ENCODE measurements at places on chromosomes 13 and 19.

- no peak for DNase-seq
Measured at GRCh38 chr19:12015015-12015752, 20.3 kb downstream of the ZNF433 start.

DNA sequence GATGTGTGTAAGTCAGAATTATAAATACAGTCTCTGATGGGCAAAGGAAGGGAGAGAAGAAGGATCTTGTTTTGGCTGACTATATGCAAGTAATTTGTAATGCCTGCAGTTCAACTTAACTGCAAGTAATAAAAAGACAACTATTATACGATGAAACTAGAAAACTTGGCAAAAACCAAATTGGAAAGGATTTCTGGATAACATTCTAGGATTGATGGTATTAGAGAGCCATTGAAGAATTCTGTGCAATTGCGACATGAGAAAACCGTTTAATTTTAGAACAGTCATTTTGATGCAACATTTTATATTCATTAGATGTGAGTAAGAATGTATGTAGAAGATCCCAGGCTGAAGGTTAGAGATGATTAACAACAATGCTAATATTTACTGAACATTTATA lies 1334.1 kb downstream of the EFNB2 start:
- DNase-seq: no peak

- DNase-seq: no peak
Measured at GRCh38 chr19:58395220-58395978, at the start of gene RNF225. Gene RNF225, plus strand, starts transcription at chr19:58395656. Its CDS starts 434 bp downstream, at chr19:58396090.

- DNase-seq: no peak
Measured at GRCh38 chr13:99281811-99282263, 23.7 kb upstream of the GPR18 start.

DNA sequence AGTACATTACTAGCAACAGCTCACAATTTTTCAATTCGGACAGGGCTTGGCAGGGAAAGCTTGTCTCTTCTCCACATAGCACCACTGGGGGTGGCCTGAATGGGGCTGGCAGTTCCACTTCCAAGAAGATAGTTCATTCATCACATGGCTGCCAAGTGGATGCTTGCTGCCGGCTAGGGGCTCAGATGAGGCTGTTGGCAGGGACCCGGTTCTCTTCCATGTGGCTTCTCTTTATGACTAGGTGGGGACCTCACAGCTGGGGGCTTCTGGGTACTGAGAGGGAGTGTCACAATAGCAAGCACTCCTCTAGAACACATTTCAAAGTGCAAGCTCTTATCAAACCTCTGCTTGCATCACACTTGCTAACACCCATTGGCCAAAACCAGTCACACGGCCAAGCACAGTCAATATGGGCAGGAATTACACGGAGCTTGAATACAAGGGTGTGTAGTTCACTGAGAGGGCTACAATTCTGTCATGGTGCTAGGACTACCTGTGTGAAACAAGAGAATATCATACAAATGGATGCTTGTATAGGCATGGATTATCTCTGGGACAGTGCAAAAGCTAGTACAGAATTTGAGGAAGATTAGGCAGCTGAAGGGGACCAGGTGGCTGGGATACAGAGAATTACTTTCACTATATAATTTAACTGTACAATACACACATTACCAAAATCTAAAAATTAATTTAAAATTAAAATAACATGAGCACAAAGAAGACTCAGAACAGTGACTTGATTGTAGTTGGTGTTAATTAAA lies 32.3 kb downstream of the ATP7B start:
- DNase-seq: no peak

- no peak for DNase-seq
Measured at GRCh38 chr13:21709697-21710096, 38.8 kb downstream of the FGF9 start.

- no peak for DNase-seq
Measured at GRCh38 chr19:13881692-13882418, 4.9 kb downstream of the NANOS3 start.

DNA sequence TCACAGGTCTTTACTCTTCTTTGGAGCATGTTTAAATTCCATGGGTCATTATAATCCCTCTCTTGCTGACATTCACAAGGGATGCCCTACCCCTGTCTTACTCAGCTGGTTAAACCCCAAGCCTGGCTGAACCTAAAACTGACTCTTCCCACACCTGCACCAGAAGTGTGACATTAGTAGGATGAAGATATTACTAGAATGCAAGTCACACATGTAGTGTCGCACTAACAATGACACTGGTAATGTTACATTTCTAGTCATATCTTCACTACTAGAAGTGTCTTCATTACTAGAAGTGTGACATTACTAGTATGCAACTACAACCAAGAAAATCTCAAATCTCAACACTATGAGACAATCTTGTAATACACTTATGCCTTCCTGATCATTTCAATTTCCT lies 14.2 kb downstream of the ZAR1L start:
- no peak for DNase-seq

DNA sequence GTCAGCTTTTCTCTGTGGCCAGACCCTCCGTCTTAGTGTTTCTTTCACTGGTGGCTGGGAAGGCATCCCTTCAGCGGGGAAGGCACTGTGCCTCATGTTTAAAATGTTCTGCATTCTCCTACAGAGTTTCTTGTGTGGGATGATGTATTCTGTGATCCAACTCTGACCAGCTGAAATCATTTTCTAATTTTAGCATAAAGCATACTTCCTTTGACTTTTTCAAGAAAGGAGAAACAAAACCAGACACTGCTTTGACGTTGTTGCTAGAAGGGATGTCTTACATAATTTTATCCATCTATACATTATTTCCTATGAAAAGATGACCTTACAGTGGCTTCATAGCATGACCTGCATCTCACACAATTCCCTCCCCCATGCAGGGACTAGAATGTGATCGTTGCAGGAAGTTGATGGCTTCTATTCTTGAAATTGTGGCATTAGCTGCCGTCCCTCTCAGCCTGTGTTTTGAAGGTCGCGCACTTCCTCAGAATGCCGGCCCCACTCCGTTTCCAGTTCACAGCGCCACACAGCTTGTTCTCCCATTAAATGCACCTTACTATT lies 38.6 kb upstream of the TEX29 start:
- DNase-seq: peak; percentile 19

DNA sequence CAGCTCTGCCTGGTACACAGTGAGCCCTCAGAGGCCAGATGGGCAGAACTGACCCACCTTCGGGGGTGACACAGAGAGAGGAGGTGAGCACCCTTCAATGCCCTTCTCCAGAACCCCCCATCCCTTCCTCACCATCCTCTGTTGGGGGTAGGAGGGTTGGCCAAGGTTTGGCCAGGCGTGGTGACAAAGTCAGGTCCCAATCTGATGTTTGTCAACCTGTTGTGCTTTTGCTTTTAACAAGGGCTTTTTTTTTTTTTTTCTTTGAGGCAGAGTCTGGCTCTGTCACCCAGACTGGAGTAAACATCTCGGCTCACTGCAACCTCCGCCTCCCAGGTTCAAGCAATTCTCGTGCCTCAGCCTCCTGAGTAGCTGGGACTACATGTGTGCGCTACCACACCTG lies 7.3 kb downstream of the PTGIR start:
- no peak for DNase-seq

DNA sequence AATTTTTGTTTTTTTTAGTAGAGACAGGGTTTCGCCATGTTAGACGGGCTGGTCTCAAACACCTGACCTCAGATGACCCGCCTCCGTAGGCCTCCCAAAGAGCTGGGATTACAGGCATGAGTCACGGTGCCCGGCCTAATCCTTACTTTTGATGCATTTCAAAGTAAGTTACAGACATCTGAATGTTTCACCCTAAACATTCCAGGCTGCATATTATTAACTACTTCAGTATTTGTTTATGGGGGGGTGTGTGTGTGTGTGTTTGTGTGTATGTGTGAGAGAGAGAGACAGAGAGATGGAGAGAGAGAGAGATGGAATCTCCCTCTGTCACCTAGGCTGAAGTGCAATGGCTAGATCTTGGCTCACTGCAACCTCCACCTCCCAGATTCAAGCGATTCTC lies 13.1 kb downstream of the SULT2B1 start:
- DNase-seq: no peak

GRCh38 chr13:109384491-109385241 lies 401.7 kb downstream of the IRS2 start:
- DNase-seq: no peak

DNA sequence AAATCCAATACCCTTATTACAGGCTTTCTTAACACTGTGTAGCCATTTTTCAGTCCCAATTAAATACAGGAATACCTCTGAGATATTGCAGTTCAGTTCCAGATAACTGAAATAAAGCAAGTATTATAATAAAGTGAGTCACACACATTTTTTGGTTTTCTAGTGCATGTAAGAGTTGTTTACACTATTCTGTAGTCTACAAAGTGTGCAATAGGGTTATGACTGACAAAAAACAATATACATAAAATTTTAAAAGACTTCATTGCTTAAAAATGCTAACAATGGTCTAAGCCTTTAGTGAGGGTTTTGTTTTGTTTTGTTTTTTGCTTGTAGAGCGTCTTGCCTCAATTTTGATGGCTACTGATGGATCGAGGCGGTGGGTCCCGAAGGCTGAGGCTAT lies 434.4 kb upstream of the NBEA start:
- DNase-seq: no peak

DNA sequence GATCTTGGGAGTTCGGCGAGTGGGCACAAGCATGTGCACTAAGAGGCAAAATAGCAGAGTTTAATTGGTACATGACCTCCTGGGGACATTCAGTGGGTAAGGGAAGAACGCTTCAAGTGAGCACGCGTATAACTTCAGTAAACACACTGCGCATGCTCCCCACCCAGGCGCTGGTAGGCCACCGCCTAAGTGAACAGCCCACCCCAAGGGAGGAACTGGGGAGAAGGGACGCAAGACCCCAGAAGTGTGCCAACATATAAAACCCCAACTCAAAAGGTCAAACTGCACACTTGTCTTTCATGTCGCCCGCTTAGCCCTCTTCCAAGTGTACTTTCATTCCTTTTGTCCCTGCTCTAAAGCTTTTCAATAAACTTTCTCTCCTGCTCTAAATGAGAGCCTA lies 10.5 kb upstream of the NTN5 start:
- no peak for DNase-seq

- DNase-seq: no peak
Measured at GRCh38 chr13:32073180-32073864, 41.7 kb downstream of the FRY start.

- no peak for DNase-seq
Measured at GRCh38 chr13:77437267-77437666, 98.2 kb upstream of the SCEL start.

- no peak for DNase-seq
Measured at GRCh38 chr13:41454170-41454569, 3.2 kb upstream of the RGCC start.

DNA sequence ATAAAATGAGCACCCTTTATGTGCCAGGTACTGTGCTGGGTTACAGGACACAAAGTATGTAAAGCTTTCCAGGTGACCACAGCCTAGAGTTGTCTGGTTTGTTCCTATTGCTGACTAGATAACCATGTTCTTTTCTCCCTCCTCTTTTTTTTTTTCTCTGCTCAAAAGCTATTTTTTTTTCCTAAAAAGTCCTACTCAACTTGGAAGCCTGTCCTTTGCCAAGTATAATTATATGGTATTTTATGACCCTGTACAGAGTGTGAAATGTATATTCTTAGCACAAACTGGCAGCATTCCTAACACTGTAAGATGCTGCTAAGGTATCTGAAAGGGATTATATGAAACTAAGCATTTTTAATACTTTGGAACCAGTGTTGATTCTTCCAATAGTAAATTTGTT lies 171.0 kb downstream of the GPC6 start:
- no peak for DNase-seq

DNA sequence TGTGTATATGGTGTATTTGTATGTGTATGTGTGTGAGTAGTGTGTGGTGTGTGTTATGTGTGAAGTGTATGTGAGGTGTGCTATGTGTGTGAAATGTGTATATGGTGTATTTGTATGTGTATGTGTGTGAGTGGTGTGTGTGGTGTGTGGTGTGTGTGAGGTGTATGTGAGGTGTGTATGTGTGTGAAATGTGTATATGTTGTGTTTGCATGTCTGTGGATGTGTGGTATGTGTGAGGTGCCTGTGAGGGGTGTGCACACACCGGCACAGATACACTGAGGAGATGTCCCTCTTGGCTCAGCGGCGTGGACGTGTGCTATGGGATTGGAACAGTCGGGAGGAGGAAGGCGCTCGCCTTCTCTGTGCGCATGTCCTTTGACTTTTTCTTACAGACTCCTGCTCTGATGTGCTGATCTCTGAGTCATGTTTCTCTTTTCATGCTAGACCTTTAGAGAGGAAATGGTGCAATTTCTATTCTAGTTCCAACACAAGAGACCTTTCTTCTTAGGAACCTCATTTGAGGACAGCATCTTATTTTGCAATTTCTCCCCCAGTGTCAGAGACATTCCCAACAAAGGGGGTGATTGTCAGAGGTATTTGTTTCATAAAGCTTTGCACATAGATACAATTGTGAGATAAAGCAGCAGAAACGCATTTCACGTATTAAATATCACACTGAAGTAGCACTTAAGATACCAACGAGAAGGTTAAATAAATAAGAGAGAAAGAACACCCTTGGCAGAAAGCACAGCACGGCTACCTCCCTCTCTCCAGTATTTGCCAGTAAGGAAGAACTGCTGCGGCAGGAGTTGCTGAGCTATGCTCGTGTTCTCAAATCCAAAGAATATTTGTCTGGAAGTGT lies 11.3 kb upstream of the TNFRSF19 start:
- DNase-seq: no peak

GRCh38 chr13:100646871-100647270 lies 27.7 kb downstream of the TMTC4 start:
- DNase-seq: no peak

DNA sequence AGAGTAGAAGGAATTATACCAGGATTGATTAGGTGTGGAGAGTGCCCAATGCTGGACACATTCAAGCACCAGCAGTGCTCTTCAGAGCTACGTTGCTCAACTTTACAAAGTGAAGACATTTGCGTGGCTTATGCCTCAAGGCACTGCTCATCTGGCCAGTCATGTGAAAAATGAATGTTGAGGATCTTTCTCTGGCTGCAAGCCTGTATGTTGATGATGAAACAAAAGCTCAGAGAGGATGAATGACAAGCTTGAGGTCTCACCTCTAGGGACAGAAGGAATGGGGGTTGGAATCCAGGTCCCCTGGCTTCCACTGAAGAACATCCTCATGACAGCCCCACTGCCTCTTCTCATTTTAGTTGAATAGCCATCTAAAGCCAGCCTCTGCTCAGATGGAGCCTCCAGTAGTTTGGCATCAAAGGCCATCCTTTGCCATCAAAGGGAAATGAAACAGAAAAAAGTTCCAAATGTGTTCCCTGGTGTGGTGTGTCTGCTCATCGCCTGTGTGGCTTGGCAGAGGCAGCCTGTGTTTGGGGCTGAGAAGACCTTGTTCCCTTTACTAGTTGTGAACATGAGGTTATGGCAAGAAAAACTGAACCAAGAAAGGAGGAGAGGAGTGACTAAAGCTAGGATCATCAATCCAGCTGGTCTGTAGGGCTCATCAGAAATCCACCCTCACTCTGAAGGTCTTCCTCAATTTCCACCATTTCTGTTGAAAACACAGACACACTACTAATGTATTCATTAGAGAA lies 114.0 kb upstream of the KL start:
- DNase-seq: no peak

Measured in right renal cortex interstitium (tissue), 3 donors.